ENCODE measurements at places on chromosomes 13 and 19.

GRCh38 chr19:40023969-40024368 is 27.1 kb downstream of the ZNF546 start:
- DNase-seq, result no peak

DNA sequence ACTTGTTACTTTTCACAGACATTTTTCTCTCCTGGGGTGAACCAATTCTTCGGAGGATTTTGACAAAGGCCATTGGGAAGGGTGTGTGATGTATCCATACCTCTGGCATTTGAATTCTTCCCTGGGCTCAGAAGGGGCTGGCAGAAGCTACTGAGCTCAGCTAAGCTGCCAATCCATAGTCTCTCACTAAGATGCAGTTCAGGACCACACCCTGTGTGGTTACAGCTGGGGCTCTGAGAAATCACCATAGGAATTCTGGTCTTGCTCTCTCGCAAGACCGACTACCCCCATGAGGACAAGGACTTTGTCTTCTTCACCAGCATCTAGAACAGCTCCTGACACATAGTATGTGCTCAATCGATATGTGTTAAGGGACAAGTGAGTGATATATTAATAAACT is 6.0 kb downstream of the C13orf42 start:
- no peak for DNase-seq

- no peak for DNase-seq
Observed at GRCh38 chr13:58542530-58542929, 911.0 kb downstream of the PCDH17 start.

GRCh38 chr13:90493667-90494066 is 853.8 kb upstream of the MIR17HG start:
- no peak for DNase-seq

GRCh38 chr19:5891572-5891937 is 12.0 kb downstream of the NDUFA11 start:
- no peak for DNase-seq

- DNase-seq, result no peak
Observed at GRCh38 chr19:49019242-49019932, 2.5 kb upstream of the LHB start.

- no peak for DNase-seq
Observed at GRCh38 chr19:41530761-41531301, 45.1 kb upstream of the CEACAM21 start.

DNA sequence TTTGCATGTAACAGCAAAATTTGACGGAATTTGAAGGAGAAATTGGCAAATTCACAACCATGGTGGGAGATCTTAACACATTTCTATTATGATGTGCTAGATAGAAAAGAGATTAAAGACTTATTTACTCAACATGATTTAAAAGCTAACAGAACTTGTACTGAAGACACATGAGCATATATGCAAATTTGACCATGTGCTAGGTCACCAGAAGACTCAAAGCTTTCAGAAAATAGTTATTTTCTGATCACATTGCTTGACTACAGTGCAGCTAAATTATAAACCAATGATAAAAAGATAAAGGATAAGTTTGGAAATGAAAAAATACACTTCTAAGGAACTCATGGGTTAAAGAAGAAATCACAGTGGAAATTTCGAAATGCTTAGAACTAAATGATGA is 9.1 kb downstream of the GPR183 start:
- DNase-seq, result no peak

GRCh38 chr13:108342369-108343289 is 73.1 kb downstream of the TNFSF13B start:
- DNase-seq, result no peak

DNA sequence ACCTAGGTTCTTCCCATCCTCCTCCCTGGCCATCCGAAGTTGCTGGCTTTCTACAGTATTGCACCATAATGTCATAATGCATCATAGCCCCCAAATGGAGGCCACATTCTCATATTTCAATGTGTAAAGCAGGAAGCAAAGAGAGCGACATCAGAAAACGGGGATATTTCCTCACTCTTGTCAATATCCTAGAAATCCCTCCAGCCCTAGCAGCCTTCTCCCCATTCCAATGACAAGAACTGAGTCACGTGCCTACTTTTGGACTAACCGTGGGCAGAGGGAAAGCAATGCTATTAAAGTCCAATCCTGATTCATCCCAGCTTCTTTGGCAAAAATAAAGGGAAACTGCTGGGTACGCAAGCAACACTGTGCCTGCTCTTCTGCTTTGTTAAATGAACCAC is 4.3 kb upstream of the RAP2A start:
- DNase-seq, result no peak

- no peak for DNase-seq
Observed at GRCh38 chr19:7979011-7979410, 26.4 kb downstream of the ELAVL1 start.

GRCh38 chr13:77928909-77929308 is 10.3 kb upstream of the EDNRB start:
- no peak for DNase-seq

All from NCI-H2029 treated with DMSO at 0.1 percent for 48 hours (cell line).